ENCODE measurements at places on chromosomes 6 and 20. TPM values are rescaled to one million over a fixed set of nuclear protein-coding genes. Genes with fewer than 3 reads are reported as not detected.

Gene LY6G6C
- not detected for total RNA-seq

Gene KHDC1L
- total RNA-seq = not detected

GRCh38 chr6:159170333-159170672, 1.1 kb downstream of the FNDC1 start:
- DNase-seq = no peak

GRCh38 chr6:4010689-4011090, 68.2 kb downstream of the FAM217A start:
- no peak for DNase-seq

Gene RAB44
- total RNA-seq = under 0.01 TPM

- DNase-seq = no peak
Measured at GRCh38 chr20:37528446-37529213, 954 bp upstream of the BLCAP start.

Gene DEFB124
- not detected for total RNA-seq

Gene ADTRP
- total RNA-seq = 0.12 TPM

GRCh38 chr6:41535766-41536165, 10.4 kb upstream of the FOXP4 start:
- no peak for DNase-seq

GRCh38 chr6:45732731-45733130, 282.9 kb downstream of the CLIC5 start:
- DNase-seq = no peak

DNA sequence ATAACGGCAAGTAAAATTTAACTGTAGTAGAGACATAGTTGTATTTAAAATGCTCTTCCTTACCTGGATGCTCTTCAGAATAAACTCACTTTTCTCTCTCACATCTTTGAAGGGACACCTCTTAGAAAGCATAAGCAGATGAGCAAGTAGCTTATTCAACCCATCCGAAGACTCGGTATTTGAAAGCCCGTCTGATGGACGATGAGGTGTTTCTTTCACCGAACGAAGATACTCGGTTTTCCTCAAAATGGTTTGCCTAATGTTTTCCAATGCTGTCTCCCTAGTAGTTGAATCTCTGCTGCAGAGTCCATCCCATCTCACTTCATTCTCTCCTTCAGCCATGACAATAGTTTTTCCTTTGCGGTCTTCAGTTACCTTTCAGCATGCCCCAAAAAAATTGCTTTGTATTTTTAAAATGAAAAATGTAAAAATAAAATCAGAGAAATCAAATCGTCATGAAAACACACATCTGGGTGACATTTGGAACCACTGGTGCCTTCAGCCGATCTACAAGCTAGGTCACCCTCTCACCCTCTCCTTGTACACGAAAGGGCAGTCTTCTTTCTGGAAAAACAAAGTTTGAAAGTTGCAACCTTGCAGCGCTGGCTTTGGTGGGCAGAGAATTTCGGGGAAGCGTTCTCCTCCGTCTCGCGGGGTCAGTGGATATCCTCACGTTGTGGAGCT, 772 bp downstream of the SESN1 start:
- DNase-seq = no peak

DNA sequence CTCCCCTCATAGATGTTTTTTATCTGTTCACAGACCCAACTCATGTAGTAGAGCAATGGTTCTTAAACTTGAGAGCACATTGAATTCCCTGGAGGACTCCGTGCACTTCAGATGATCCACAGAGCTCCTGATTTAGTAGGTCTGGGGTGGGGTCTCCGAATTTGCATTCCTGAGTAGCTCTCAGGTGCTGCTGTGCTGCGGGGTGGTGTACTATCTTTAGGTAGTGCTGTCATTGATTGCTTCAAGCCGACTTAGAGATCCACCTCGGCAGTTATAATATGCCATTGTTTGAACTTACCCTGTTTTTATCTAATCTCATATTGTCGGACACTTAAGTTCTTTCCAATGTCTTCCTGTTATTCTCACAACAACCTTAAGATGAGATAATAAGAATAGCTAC, 45.0 kb downstream of the BMP2 start:
- DNase-seq = no peak

Gene STMND1
- 0.14 TPM for total RNA-seq

Gene TAF4
- 8.9 TPM for total RNA-seq

DNA sequence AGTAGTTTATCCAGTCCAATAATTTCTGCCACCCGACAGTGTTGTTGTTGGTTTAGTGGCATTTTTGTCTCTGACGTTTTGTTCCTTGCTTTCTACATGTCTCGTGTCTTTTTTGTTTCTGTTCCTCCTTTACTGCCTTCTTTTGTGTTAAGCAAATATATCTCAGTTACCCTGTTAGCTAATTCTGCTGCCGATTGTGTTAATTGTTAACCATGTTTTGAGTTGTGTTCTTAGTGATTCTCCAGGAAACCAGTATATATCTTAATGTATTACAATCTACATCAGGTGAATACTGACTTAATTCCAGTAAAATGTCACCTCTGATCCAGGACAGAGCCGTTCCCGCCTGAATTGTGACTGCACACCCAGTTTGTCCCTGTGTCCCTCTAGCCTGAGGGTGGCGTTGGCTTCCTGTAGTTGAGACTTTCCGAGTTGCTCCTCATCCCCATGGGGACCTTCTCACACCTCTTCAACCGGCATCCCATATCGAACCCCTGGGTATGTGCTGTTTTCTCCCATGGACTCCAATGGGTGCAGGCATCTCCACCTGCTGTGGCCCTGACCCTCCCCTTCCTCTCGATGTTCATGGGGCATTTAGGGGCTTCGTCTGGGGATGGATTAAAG, 35.8 kb upstream of the BHLHE23 start:
- no peak for DNase-seq

DNA sequence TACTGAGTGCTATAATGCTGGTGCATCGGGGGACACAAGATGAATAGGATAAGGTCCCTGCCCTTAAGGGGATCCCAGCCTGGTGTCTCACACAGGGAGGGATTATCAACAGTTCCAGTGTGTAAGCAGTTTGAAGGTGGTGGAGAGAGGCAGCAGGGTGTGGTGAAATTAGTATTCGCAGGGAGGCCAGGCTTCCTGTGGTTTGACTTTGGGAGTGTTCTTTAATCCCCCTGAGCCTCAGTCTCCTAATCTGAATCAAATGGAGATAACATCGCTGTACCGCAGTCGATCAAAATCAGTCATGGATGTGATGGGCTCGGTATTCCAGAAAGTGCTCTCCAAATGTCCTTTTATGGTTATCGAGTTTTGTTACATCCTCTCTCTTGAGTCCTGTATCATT, 288.1 kb upstream of the SUPT3H start:
- no peak for DNase-seq

DNA sequence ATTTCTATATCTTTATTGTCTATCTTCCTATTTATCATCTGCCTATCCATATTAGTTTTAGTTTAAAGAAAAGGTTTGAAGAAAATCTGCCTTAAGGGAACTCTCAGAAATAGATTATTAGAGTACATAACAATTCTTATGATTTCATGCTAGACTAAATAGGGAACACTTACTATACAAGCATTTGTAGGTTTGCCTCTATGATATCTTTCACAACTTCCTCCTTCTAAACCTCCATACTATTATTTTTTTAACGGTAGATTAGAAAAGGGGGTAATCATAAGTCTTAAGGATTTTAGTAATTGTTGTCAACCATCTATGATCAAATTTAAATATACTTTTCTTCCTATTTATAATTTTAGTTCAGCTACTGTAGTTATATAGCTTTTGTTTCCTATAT, 11.6 kb upstream of the DSE start:
- DNase-seq = no peak

- DNase-seq = no peak
Measured at GRCh38 chr20:45087097-45087790, 13.7 kb downstream of the KCNS1 start.

- no peak for DNase-seq
Measured at GRCh38 chr6:150490586-150490985, 109.1 kb upstream of the PLEKHG1 start.

- no peak for DNase-seq
Measured at GRCh38 chr20:24767623-24768100, 181.4 kb upstream of the CST7 start.

- no peak for DNase-seq
Measured at GRCh38 chr6:117371492-117371891, 54.2 kb downstream of the ROS1 start.

- DNase-seq = peak; percentile 65
Measured at GRCh38 chr6:6875818-6876470, 231.8 kb upstream of the RREB1 start.

Gene KLC4
- 10.3 TPM for total RNA-seq

DNA sequence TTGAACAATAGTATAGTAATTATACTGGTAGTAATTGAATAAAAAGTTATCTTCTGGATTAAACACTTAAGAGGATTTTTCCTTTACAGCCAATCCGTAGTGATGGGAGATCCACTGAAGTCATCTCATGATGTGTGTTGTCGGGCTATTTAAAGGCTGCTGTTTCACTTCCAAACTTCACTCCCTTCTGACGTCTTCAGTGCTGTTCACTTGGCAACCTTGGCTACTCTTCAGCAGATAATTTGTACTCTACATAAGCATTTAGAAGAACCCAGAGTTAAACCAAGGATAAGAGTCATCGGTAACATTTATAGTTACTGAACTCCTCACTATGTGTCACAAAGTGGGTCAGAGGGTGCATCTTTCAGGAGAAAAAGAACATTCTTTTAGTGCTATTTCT, 179.1 kb upstream of the EYA4 start:
- no peak for DNase-seq

DNA sequence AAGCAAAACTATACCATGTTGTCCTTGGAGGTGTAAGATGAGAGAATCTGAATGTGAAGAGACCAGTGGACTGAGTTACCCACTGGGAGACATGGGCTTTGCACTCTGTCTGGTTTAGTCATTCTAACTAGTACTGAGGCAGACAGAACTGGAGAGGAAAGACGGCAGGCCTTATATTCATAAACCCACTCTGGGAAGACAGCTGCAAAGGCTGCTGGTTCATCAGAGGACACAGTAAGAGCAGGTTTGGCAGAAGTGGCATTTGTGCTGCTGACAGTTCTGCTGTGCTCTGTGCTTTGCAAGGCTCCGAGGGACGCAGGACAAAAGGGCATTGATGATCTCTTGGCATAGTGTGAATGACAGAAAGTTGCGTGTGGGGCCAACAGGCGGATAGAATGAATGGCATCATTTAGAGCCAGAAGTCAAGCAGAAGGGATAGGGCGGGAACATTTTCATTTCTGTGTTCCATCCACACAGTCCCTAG, 142.3 kb upstream of the TENT5A start:
- DNase-seq = no peak

GRCh38 chr20:62860924-62861691, 514 bp downstream of the TCFL5 start:
- no peak for DNase-seq

DNA sequence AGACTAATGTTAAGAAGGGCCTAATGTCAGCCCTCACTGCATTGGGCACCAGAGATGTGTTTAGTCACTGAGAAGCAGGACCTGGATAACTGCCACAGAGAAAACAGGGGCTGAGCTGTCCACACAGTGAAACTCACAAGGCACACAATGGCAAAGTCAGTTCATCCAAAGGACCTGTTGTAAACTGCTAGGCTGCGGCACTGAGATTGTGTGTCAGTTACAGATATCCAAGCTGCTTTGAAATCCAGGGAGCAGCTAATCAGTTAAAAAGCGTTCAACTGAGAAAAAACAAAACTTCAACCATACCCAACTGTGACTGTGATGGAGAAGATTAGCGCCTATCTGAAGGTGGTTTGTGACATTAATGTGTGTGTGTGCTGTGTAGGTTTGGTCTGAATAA, 27.8 kb upstream of the TMEM14A start:
- DNase-seq = no peak

DNA sequence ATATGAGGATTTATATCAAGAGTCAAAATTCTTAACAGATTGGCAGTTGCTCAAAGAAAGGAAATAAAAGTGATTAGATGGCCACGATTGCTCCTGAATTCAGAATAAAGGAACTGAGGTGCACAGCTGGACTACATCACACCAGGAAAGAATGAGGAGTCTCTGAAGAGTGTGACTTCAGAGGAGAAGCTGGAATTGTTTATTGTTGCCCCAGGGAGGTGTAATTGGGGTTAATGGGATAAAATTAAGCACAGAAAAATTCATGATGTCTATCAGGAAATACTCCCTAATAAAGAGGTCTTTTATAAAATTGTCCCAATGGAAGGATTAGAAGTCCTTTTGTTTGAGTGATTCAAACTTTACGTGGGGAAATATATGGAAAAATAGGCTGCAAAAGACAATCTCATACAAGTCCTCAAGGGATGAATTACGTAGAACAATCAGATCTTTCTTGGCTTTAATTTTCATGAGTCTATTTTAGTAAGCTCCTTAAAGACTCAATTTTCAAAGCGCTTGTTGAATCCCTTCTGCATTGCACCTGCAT, 208.6 kb upstream of the RNF217 start:
- no peak for DNase-seq

DNA sequence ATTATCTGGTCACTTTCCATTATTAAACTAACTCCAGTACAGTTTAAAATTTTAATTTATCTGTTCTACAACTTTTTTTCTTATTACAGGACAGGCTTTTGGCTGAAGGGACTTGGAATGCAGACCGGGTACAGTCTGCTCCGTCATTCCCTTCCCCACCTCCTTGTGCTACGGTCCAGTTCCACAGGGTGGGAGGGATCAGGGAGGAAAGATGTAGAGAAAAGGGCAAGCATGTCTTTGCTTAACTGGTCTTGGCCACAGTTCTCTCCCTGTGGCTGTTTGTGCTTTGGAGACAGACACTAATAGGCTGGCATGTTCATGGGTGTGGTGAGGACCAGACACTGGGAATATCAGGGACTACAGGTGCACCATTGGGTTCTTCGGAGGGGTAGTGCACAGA, 12.1 kb upstream of the RGS17 start:
- DNase-seq = no peak

Gene SLC32A1
- not detected for total RNA-seq

- DNase-seq = no peak
Measured at GRCh38 chr6:143037470-143037869, 23.2 kb upstream of the AIG1 start.

Gene ELOVL4
- 2.1 TPM for total RNA-seq

- no peak for DNase-seq
Measured at GRCh38 chr6:78810146-78810545, 57.2 kb upstream of the IRAK1BP1 start.

DNA sequence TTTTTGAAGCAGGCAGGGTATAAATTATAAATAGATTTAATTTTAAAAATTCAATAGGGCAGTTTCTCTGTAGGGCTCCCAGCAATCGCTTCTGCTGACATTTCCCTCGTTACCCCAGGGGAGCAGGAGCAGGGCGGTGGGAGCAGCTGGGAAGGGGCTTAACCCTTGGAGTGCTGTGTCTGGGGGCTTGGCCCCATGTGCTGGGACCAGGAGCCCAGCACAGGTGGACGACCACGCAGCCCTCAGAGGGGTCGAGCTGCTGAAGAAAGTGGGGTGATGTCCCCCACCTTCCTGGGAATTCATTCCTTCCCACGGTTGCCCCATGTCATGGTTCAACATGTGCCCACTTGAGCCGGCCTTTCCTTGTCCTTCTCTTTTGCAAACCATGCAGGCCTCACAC, 67.5 kb upstream of the STX16 start:
- DNase-seq = no peak

Gene DOK5
- 1.9 TPM for total RNA-seq

Gene PRL
- not detected for total RNA-seq
